ENCODE measurements at places on chromosomes 7 and 10. TPM values are rescaled to one million over a fixed set of nuclear protein-coding genes. Genes with fewer than 3 reads are reported as not detected.

GRCh38 chr10:75211007-75211691 lies 553 bp downstream of the VDAC2 start:
- peak; percentile 78 for DNase-seq

Gene MMP21
- total RNA-seq: not detected

DNA sequence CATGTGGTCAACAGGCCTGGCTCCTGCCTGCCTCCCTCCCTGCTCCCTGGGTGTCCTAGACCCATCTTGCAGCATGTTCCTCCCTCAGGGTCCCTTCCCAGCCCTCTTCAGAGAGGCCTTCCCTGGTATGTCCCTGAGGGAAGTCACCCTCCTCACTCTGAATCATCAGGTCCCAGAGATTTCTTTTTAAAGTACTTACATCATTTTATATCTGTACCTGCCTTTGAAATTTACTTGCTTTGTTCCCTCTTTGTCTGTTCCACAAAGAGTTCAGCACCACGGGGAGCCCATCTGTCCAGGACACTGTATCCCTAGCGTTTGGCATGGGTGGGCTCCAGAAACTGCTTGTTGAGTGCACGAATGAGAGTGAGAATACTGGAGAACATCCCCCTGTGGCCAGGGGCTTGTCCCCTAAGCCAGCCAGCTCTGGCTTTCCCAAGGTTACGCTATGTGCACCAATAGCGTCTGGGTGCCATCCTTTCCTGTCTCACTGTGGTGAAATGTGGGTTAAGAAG lies 50.6 kb upstream of the IGFBP3 start:
- DNase-seq: peak; percentile 27

DNA sequence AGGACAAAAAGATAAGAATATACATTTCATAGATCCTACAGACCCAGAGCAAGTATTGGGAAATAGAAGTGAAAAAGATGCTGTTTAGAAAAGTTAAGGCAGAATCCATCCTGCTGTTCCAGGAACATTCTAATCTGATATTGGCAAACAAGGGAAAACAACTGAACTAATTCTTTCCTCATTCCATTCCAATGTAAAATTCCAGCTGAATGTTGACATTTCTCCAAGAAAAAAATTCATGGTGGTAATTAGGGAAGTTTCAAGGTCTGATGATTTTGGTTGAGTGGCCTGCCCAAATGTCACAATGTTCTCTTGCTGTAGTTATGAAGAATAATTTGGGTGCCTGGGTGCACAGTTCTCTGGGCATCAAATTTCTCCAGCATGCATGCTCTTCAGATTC lies 15.2 kb downstream of the PIP start:
- DNase-seq: no peak

Gene CRHR2
- total RNA-seq: not detected

DNA sequence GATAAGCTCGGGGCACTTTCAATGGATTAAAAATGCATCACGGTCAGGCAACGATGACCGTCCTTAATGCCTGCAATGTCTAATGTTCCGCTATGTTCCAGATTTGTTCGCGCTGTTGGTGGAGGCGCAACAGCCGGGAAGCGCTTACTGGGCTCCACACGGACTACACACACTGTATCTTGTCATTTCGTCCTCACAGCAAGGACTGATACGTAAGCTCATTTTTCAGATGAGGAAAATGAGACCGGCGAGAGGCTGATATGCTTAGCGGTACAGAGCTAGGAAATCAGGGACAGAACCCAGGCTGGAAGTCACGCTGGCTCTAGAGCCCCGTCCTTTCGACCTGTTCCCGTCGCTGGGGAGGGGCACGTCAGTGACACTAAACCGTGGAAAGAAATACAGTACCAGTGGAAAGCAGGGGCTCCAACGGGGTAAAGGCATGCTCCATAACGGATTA lies 670 bp downstream of the TPK1 start:
- peak; percentile 86 for DNase-seq

Gene ZKSCAN1
- 54.8 TPM for total RNA-seq

DNA sequence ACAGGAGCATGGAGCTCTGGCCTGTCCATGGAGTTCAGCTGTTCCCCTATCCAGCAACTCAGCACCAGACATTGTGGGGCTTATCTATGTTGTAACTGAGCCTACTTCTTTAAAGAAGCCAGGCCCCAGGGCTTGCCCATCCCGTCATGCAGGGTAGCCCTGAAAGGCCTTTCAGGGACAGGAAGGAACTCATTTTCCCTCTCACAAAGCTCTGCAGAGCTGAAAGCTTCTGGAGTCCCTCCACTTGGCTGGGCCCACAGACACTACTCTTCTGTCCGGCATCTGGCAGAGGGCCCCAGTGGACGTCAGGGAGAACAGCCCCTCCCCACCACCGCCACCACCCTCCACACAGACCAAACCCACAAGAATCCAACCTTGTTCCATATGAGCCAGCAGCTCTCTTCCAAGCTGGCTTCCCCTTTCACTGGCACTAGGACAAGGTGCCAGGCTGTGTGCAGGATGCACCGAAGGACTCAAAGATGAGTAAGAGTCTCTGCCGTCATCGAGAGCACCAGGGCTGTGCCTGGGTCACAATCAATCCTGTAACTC lies 33.1 kb downstream of the DENND2A start:
- DNase-seq: no peak

DNA sequence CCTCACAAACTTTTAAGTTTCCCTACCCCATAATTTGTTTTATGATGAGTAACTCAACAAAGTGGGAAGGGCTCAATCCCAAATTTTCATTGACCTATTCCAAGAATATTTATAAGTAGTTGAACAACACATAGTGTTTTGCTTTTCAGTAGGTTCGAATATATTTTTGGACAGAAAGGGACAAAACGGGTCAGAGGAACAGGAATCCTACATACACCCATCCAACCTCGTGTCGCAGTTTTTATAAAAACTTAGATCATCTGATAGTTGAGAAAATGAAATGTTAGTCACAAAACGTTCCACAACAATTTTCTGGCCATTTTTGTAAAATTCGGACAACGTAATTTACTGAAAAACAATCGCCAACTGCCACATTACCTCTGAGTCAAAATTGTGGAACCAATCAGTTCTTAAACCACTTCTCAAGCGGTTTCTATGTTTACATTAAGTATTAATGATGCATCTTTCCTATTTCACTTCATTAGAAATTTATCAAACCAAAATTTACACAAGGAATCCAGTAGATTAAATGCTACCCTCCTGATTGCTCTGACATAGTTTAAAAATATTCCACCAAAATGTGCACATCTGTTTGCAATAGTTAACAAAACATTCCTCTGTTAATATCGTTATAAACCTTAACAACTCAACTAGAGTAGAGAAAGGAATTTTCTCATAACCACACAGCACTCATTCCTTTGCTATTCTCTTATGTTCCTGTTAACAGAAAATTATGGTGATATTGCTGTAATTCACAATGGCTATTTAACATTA lies 6.3 kb downstream of the WNT16 start:
- no peak for DNase-seq

DNA sequence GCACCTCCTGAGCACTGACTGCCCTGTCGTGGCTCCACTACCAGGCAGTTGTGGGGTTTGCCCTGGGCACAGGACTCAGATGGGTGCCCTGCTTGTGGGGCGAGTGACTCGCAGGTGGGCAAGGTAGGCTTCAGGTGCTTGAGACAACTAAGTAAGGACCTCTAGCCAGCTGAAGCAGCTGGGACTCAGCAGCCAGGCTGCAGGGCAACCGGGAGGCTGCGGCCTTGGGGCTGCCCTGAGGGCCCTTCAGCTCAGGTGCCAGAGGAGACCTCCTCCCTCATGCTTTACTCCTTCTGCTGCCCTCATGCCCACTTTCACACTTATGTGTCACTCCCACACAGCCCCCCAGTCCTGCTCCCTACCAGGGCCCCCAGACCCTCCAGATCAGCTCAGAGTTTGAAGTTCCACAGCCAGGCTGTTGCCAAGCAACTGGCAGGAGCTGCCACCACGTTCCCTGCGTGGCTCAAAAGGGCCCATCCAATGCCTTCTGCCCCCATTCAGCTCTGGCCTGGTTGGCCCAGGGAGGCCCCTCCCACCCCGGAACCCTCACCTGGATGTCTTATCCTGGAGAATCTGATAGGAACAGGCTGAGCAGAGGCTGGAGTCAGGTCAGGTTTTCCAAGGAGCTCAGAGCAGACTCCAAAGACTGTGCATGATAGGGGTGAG lies 10.0 kb downstream of the TLX1 start:
- DNase-seq: peak; percentile 56

- DNase-seq: peak; percentile 76
These were observed 257.7 kb upstream of the NFE2L3 start for GRCh38 chr7:25894002-25894901.

- DNase-seq: peak; percentile 79
These were observed 49.0 kb upstream of the NRBF2 start for GRCh38 chr10:63083904-63084689.

Gene ANK3
- 22.9 TPM for total RNA-seq

Gene SLC12A9
- total RNA-seq: 41.2 TPM

Gene TMEM196
- total RNA-seq: not detected

GRCh38 chr10:49688920-49689319 lies 9.5 kb downstream of the C10orf53 start:
- no peak for DNase-seq

GRCh38 chr7:94649450-94649849 lies 6.5 kb downstream of the SGCE start:
- no peak for DNase-seq

Gene VSTM4
- total RNA-seq: 0.50 TPM

GRCh38 chr7:1531263-1531978 lies 919 bp downstream of the MAFK start:
- peak; percentile 86 for DNase-seq

Gene NXPH1
- total RNA-seq: not detected

Gene BAMBI
- total RNA-seq: 0.31 TPM

DNA sequence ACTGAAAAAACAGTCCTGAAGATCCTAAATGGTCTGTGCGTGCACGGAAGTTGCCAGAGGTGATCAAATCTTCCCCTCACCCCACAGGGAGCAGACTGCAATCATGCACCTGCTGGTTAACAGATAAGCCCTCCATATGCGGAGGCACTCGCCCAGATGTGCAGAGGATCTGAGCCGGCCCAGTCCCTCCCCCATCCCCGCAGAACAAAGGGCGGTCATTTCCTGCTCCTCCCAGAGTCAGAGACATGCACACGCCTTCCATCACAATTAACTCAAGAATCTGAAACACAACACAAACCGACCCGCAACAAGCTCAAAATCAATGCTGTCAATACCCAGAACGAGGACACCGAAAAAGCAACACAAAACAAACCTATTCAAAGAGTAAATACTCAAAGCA lies 24.2 kb downstream of the CRTAC1 start:
- no peak for DNase-seq

DNA sequence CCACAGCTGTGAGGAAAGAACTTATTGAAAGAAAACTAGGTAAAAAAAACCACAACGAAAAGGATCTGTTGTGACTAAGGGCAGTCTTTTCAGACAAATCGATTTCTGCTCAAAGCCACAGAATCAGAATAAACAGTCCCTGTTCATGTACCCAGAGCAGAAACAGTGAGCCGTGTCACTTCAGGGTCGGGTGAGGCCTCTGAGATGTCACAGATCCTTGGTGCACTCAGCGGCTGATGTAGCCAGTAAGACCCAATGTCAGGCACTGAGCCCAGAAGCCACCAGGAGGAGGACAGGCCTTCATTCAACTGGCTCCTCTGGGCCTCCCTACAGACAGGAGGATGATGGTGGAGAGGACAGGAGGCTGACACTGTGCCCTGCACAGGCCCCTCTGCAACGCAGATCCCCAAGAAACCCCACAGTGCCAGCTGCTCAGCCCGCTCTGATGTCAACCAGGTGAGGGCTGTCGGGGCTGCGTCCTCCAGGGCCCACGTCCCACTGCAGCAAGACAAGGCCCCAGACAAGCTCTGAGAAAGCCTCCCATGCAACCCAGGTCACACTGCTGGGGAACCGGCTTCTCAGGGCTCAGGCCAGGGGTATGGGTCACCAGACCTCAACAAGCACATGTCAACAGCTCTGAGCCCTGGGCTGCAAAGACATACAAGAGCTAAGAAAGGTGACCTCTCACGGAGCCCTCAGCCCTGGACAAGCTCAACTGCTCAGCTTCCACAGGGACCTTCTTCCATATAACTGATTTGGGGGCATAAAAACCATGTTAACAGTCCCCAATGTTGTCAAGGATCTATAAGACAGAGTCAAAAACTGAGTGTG lies 190.6 kb downstream of the PARD3 start:
- no peak for DNase-seq

DNA sequence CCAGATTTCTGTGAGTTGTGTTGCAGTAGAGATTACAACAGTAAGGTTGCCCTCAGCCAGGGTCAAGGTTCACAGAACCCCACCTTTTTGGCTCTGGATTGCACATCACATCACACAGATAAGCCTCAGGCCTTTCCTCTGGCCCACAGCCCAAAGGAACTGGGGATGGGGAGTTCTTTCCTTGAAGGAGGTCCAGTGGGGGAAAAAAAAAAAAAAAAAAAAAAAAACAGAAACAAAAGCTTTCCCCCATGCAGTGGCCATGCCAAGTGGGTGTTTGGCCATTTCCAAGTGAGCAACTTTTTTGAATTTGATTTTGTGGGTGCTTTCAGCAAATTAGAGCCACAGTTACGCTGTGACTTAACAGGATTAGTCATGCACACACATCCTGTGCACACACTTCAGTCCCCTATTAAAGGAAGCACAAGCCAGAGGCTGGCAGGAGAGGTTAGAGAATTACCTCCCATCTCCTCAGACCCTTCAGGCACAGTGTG lies 79.3 kb upstream of the NANOS1 start:
- no peak for DNase-seq

GRCh38 chr7:82609746-82610145 lies 166.2 kb upstream of the CACNA2D1 start:
- no peak for DNase-seq

DNA sequence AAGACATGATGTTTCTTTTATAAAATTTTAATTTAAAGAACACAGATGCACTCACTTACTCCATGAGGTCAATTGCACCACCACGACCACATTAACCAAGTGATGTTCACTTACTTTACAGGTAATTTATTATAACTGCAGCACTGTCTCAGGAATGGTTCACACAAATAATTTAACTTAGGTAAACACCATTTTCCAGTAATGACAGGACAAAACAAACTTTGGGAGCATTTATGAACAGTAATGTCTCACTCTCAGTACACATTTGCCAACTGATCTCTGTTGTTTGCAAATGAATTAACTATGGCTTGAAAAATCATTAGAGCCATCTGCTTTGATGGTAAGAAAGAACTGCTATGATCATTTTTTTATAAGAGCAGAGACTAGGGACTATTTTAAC lies 150.4 kb downstream of the ETV1 start:
- no peak for DNase-seq

GRCh38 chr10:116891208-116891607 lies 41.9 kb downstream of the ENO4 start:
- DNase-seq: no peak

Gene TMEM213
- total RNA-seq: not detected

- no peak for DNase-seq
These were observed 13.8 kb upstream of the MPP7 start for GRCh38 chr10:28316696-28317095.

GRCh38 chr7:55273186-55273980 lies 91.8 kb upstream of the LANCL2 start:
- DNase-seq: no peak

DNA sequence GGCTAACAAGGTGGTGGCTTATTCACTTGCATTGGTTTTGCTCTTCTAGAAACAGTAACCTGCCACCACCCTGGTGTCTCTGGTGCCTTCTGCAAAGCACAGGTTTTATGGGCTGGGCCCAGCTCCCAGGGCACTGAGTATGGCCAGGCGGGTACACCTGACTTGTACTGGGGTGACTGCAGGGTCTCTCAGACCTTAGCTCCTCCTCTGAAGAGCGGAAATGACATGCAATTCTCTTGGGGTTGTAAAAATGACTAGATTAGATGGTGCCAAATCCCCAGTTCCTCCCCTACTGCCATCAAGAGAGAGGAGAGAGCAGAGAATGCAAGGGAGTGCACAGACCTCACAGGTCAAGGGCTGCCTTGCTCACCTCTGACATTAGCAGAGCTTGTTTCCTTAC lies 14.7 kb downstream of the ESYT2 start:
- peak; percentile 85 for DNase-seq

Data from activated CD4-positive, alpha-beta T cell treated with anti-CD3 and anti-CD28 coated beads, Interleukin-2, amount 10 ng/mL, durations not matched to agents 24 days and 14 days (primary cell).